Glutamatergic neuron (in vitro differentiated cells): ENCODE measurements at places on chromosomes 11 and 22. TPM values are rescaled to one million over a fixed set of nuclear protein-coding genes. Genes with fewer than 3 reads are reported as not detected.

DNA sequence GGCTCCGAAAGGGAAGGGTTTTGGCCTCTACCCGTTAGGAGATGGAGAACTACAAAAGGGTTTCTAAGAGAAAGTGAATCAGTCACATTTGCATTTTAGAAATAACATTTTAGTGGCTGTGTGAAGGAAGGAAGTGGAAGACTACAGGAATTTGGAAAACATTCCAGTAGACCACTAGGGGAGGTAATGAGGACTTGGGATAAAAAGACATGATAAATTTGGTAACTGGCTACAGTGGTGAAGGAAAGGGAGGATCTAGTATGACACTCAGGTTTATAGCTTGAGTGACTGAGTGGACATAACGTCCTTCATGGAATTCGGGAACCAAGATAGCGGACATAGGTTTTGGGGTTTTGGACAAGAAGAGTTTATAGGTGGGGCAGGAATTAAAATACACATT lies 7.0 kb upstream of the RRM1 start:
- H3K27ac ChIP-seq, result no peak overlapping the region
- no peaks in the 10 kb centered on the region for H3K4me1 ChIP-seq
- peaks cover 6% of the 10 kb centered on the region for H3K27me3 ChIP-seq
- no peak for DNase-seq

The TMEM179B gene
- total RNA-seq, result 28.2 TPM

GRCh38 chr11:128552783-128553661 lies 34.3 kb downstream of the ETS1 start:
- no peak overlapping the region for H3K27ac ChIP-seq
- H3K4me3 ChIP-seq, result no peak overlapping the region
- no peaks in the 10 kb centered on the region for H3K36me3 ChIP-seq

DNA sequence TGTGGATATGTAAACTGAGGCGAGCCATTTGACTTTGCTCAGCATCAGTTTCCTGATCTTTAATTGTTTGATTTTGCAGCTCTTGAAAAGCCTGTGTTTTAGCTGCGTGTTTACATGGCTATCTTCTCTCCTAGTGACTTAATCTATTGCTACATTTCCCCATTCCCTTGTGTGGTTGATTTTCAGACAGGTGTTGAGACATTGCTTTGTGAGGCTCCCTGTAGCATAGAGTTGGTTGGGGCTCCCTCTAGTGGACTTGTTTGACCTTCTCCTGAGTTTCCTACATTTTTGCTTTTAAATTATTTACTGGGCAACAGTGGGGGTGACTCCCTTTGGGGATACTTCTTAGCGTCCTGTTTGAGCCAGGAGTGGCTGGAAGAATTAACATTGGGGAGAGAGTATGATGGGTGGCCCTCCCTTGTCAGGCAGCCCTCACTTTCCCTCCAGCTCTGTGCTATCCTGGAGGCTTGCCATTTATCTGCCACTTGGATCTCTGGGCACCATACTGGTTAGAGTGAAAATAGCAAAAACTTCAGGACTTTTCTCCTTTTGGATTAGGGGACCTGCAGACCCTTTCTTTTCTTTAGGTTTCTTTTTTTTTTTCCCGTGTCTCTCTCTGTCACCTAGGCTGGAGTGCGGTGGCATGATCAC lies 9.2 kb upstream of the CBL start:
- no peaks in the 10 kb centered on the region for H3K4me1 ChIP-seq
- no peak for DNase-seq
- no peak overlapping the region for H3K27ac ChIP-seq
- H3K27me3 ChIP-seq, result no peaks in the 10 kb centered on the region
- H3K4me3 ChIP-seq, result no peak overlapping the region

GRCh38 chr11:10640308-10640707 lies 53.2 kb downstream of the IRAG1 start:
- H3K27me3 ChIP-seq, result peaks cover 3% of the 10 kb centered on the region
- no peak overlapping the region for H3K4me3 ChIP-seq
- no peak overlapping the region for H3K27ac ChIP-seq
- no peaks in the 10 kb centered on the region for H3K36me3 ChIP-seq
- DNase-seq, result no peak

GRCh38 chr11:80617156-80617555 lies 1176.3 kb upstream of the TENM4 start:
- no peaks in the 10 kb centered on the region for H3K27me3 ChIP-seq
- no peak for DNase-seq
- no peaks in the 10 kb centered on the region for H3K36me3 ChIP-seq
- no peaks in the 10 kb centered on the region for H3K4me1 ChIP-seq

GRCh38 chr11:1071571-1072115 lies 3.0 kb upstream of the MUC2 start:
- H3K36me3 ChIP-seq, result no peaks in the 10 kb centered on the region
- H3K27ac ChIP-seq, result no peak overlapping the region
- DNase-seq, result no peak
- no peaks in the 10 kb centered on the region for H3K4me1 ChIP-seq

GRCh38 chr11:71977743-71978418 lies 20.8 kb upstream of the IL18BP start:
- peaks cover 3% of the 10 kb centered on the region for H3K4me1 ChIP-seq
- no peak overlapping the region for H3K27ac ChIP-seq
- DNase-seq, result no peak
- no peak overlapping the region for H3K4me3 ChIP-seq

- no peak for DNase-seq
- H3K36me3 ChIP-seq, result peaks cover 12% of the 10 kb centered on the region
- H3K27ac ChIP-seq, result no peak overlapping the region
- H3K4me3 ChIP-seq, result no peak overlapping the region
- peaks cover 2% of the 10 kb centered on the region for H3K27me3 ChIP-seq
These were observed 35.6 kb downstream of the AMPD3 start for GRCh38 chr11:10490398-10491241.

DNA sequence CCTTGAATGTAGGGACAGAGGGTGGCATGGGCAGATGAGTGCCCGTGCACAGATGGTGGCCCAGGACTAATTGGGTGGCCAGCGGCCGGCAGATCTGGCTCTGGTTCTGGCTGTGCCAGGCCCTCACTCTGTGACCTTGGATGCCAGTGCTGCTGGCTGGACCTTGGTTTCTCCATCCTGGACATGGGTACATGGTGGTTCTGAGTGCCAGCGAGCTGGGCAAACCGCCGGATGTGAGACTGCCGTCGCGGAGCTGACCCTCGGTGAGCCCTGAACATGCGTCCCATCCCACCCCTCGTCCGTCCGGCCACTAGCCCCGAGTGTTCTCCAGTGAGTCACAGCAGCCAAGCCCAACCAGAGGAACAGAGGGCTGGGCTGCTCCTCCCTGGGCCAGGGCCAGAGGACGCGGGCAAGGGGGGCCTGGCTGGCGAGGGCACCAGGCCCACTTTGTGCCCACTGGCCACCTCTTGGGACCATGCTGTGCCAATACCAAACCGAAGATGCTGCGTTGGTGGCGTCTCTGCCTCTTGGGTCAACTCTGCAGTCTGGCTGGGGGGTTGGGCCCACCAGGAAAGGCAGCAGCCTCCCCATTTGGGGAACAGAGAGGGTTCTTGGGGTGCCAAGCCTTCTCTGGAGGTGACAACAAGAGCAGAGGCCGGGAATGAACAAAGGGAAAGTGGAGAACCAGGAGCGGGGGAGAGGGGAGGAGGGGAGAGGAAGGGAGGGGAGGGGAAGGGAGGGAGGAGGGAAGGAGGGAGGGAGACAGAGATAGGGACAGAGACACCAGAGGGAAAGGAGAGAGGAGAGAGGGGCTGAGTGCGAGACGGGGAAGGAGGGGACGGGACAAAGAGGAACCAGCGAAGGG lies 10.7 kb downstream of the LSP1 start:
- peaks cover 3% of the 10 kb centered on the region for H3K4me1 ChIP-seq
- H3K27me3 ChIP-seq, result no peaks in the 10 kb centered on the region
- H3K36me3 ChIP-seq, result no peaks in the 10 kb centered on the region
- no peak overlapping the region for H3K27ac ChIP-seq
- H3K4me3 ChIP-seq, result no peak overlapping the region

- H3K4me1 ChIP-seq, result peaks cover 46% of the 10 kb centered on the region
- H3K27me3 ChIP-seq, result peaks cover 16% of the 10 kb centered on the region
- no peaks in the 10 kb centered on the region for H3K36me3 ChIP-seq
- H3K27ac ChIP-seq, result peak overlapping the region; percentile 62
These were observed 1.4 kb upstream of the NEFH start for GRCh38 chr22:29478326-29479276.

DNA sequence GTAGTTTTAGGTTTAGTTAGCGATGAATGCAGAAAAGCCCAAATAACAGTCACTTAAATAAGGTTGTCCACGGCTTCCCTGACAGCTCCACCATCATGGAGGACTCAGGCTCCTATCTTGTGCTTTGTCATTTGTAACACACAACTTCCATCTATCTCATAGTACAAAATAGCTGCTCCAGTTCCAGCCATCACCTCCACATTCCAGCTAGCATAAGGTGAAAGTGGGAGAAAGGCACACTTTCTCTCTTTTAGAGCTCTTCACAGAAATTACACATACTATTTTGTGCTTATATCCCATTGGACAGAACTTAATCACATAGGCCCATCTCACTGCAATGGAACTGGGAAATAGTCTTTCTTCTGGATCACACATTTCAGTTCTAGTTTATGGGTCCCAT lies 8.7 kb downstream of the THY1 start:
- no peaks in the 10 kb centered on the region for H3K36me3 ChIP-seq
- H3K4me3 ChIP-seq, result no peak overlapping the region
- H3K4me1 ChIP-seq, result no peaks in the 10 kb centered on the region
- no peak overlapping the region for H3K27ac ChIP-seq

The THRSP gene
- total RNA-seq, result not detected
